ENCODE measurements at places on chromosomes 5 and 9. TPM values are rescaled to one million over a fixed set of nuclear protein-coding genes. Genes with fewer than 3 reads are reported as not detected.

HCN1 gene
- 0.24 TPM for total RNA-seq

AMBP gene
- not detected for total RNA-seq

TAF7 gene
- 94.6 TPM for total RNA-seq

MCIDAS gene
- total RNA-seq = 2.9 TPM

TPM2 gene
- 454 TPM for total RNA-seq

TRIM7 gene
- 11.6 TPM for total RNA-seq

SHISAL2B gene
- total RNA-seq = not detected

PLAC8L1 gene
- total RNA-seq = 0.34 TPM
